ENCODE measurements at places on chromosomes 2 and 18. TPM values are rescaled to one million over a fixed set of nuclear protein-coding genes. Genes with fewer than 3 reads are reported as not detected.

- no peak for ATAC-seq
Observed at GRCh38 chr2:70668432-70668831, 99.6 kb downstream of the ADD2 start.

DNA sequence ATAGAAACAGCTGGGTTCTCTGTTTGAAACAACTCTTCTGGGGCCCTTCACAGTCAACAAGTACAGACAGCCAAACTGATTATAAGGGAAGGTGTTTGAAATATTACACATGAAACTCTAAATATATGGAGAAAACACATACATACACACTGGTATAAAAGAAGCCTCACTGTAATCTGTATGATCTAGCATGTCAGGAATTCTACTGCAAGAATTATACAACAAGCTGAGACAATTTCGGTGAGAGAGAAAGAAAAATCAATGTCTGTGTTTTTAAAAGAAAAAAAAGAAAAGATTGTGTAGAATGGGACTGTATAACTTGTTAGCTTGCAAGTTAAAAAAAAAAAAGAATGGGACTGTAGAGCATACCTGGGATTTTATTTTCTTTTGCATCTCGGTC is 26.3 kb downstream of the IRS1 start:
- ATAC-seq: no peak

DNA sequence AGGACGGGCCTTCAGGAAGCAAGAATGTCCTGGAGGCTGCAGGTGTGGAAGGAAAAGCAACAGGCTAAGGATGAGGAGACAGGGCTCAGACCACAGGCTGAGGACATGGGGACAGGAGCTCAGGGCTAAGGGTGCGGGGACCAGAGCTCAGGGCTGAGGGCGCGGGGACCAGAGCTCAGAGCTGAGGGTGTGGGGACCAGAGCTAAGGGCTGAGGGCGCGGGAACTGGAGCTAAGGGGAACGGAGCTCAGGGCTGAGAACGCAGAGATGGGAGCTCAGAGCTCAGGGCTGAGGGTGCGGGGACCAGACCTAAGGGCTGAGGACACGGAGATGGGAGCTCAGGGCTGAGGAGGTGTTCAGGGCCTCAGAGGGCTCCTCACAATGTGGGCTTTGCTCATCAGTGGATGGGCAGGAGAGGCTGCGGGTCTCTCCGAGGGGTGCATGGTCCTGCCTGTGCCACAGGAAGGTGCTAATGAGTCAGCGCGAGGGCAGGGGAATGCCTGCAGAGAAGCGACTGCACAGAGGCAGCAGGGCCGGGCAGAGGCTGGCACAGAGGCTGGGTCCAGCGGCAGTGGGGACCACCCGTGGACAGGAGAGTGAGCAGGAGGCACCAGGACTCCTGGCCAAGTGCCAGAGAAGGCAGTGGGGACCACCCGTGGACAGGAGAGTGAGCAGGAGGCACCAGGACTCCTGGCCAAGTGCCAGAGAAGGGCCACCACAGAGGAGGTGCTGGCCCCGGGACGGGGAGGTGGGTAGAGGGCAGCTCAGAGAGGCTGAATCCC is 271.7 kb downstream of the TWIST2 start:
- ATAC-seq: no peak

MOGAT1 gene
- not detected for total RNA-seq

DNA sequence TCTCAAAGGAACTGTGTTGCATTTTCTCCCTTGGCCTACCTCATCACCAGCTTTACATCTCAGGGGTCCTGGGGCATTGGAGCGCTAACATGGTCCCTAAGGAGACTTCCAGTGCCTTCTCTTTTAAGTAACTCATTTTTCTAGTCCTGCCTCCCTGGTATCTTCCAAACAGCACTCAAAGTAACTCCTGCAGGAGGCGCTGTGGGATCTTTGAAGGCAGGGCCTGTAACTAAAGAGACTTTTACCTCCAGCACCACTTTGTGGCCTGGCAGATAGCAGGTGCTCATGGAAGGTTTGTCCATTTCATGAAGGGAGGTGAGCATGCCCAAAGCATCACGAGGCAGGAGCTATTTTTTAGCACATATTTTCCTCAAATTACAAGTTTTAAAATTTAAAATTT is 411.0 kb upstream of the GYPC start:
- no peak for ATAC-seq

- no peak for ATAC-seq
Observed at GRCh38 chr18:52289392-52289791, 50.6 kb upstream of the DCC start.

GRCh38 chr2:71811157-71811556 is 336.5 kb downstream of the CYP26B1 start:
- no peak for ATAC-seq

DNA sequence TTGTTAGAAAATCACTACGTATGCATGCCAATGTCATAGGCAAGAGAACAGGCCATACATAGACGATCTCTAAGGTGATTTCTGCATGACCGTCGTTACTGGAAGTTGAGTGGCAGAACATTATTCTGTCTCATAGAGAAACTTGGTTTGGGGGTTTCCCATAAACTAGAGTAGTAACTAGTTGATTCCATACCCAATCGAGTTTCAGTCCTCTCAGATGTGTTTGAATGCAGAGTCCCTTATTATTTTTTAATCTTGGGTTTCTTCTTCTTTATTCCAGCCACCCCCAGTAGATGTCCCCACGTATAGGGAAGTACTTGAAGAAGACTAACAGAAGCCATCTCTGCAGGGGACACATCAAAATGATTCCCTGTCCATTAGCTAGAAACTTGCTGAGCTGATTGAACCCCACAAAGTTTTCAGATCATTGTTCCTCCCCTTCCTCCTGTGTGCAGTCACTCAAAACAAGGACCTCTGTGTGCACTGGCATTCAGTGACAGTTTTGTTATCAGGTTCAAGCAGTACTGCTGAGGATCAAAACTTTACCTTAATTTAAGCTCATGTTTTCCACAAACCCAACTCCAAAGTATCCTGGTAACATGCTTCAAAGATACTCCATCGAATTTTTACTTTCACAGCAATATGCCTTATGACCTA is 68.4 kb upstream of the CDCA7 start:
- ATAC-seq: no peak

FBXO48 gene
- 0.35 TPM for total RNA-seq

GRCh38 chr2:53505826-53506225 is 261.8 kb upstream of the CHAC2 start:
- no peak for ATAC-seq

GRCh38 chr2:72963423-72964145 is 46.3 kb downstream of the EMX1 start:
- ATAC-seq: no peak

GRCh38 chr2:176072951-176073904 is 10.5 kb downstream of the EVX2 start:
- no peak for ATAC-seq

SCTR gene
- not detected for total RNA-seq

DNA sequence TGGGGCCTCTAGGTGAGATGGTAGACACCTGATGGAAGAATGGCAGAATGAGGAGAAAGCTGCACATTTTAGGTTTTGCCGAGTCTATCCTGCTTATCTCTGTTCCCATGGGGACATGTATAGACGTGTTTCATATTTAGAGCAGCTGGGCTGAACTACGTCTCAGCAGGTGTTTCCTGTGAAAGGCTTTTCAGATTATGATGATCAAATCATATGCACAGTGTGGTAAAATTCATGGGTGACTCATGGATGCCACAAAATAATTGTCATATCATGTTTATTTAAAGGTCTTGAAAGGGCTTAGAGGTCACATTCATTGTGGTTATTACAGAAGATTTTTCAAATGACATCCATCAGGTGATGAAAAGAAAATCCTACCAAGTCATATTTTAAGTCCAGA is 90.5 kb downstream of the ICOS start:
- no peak for ATAC-seq

GRCh38 chr2:105447476-105447875 is 48.6 kb upstream of the FHL2 start:
- no peak for ATAC-seq

ANKRD12 gene
- total RNA-seq: 117 TPM

GRCh38 chr18:45221363-45221762 is 393.9 kb upstream of the SLC14A2 start:
- ATAC-seq: no peak

GRCh38 chr2:220228310-220229006 is 601.0 kb downstream of the SLC4A3 start:
- peak; percentile 16 for ATAC-seq

IL36A gene
- 1.2 TPM for total RNA-seq

GRCh38 chr2:11370377-11371091 is 26.1 kb upstream of the ROCK2 start:
- no peak for ATAC-seq

EN1 gene
- not detected for total RNA-seq

- ATAC-seq: no peak
Observed at GRCh38 chr2:37827911-37828511, 97.1 kb upstream of the RMDN2 start.

GRCh38 chr2:88739985-88740600 is 48.6 kb downstream of the RPIA start:
- ATAC-seq: peak; percentile 62

DNA sequence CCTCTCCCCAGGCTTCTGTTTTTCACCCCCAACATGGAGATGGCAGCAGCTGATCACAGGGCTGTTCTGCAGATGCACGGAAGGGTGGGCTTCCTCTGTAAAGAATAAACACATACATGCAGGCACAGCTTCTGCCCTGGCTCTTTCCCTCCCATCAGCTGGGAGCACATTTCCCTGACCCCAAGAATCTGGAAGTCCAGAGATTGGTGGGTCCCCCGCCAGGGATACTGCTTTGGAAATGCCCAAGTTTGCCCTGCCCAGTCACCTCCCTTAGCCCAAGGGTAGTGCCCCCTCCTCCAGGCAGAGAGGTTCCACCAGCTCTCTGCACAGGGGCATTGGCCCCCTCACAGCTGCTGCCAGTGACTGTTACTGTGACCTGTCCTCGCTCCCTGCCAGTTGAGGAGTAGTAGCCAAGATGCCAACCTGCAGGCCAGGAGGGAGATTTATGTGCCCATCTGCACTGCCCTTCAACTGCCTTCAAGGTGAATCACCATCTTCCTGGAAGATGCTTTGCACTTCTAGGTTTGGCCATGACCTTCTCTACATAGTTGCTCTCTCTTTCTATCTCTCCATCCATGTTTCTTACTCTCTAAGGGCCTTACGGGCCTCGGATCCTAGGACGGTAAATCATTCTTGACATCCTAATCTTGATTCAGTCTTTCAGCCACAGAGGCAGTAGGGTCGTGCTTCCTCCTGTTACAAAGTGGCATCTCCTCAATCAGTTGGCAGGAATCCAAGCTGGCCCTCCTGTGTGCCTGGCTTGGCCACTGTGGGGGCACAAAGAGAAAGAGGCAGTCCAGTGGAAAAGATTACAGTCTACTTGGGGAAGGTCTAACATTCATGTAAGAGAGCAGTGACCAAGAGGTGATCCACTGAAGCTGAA is 121.8 kb downstream of the CTIF start:
- ATAC-seq: no peak

GRCh38 chr2:66389651-66390131 is 45.2 kb upstream of the MEIS1 start:
- peak; percentile 61 for ATAC-seq

GRCh38 chr18:11467611-11468010 is 141.8 kb upstream of the SLC35G4 start:
- ATAC-seq: no peak

RND3 gene
- 154 TPM for total RNA-seq

- ATAC-seq: no peak
Observed at GRCh38 chr18:36582988-36583745, 245.6 kb downstream of the TPGS2 start.

TUBA4B gene
- not detected for total RNA-seq

- no peak for ATAC-seq
Observed at GRCh38 chr2:232951891-232952290, 61.2 kb downstream of the NGEF start.

TP53I3 gene
- total RNA-seq: 10.1 TPM

CYB5A gene
- total RNA-seq: 77.4 TPM

EFHD1 gene
- 23.3 TPM for total RNA-seq

DNA sequence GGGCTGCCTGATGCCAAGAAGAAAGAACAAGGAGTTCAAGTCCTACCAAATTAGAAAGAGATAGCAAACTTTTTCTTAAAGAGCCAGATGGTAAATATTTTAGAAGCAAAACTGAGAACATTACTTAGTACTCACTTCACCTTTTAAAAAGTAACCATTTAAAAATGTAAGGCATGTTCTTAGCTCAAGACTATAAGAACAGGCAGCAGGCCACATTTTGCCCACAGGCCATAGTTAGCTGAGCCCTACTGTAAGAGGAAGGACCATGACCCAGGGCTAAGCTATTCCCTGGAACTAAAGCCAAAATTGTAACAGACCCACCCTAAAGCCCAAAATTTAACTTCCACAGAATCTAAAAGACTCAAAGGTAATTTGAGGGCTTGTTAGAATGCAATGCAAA is 31.3 kb downstream of the USP40 start:
- no peak for ATAC-seq

DNA sequence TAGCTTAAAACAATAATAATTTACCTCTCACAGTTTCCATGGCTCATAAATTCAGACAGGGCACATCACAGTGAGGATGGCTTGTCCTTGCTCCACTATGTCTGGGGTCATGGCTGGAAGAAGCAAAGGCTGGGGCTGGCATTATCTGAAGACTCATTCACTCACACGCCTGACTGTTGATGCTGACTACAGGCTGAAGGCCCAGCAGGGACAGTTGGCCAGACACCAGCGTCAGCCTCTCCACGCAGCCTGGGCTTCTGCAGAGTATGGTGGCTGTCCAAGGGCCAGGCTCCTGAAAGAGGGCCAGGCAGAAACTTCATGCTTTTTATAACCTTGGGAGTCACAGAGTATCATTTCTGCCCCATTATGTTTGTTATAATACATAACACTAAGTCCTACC is 33.4 kb downstream of the YPEL5 start:
- ATAC-seq: no peak

- no peak for ATAC-seq
Observed at GRCh38 chr2:25441353-25441752, 99.6 kb upstream of the DNMT3A start.

- no peak for ATAC-seq
Observed at GRCh38 chr18:67475673-67476072, 40.8 kb downstream of the DSEL start.

DNA sequence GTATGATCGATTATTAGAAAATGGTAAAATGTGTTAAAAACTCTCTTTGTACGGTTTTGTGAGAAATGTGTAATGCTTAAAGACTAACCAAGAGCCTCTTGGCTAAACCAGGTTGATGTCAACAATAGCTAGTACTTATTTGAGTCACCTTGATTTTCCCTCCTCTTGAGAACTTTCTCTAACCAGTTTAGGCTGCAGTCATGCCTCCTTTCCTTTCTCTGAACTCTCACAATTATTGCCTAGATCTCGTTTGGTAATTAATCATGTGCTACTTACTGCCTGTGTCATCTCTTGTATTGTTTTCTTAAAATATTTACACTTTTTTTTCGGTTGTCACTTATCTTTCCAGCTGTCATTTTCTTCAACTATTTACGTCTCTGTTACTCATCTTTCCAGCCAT is 1.1 kb upstream of the EPC2 start:
- no peak for ATAC-seq

CERKL gene
- total RNA-seq: not detected

DNA sequence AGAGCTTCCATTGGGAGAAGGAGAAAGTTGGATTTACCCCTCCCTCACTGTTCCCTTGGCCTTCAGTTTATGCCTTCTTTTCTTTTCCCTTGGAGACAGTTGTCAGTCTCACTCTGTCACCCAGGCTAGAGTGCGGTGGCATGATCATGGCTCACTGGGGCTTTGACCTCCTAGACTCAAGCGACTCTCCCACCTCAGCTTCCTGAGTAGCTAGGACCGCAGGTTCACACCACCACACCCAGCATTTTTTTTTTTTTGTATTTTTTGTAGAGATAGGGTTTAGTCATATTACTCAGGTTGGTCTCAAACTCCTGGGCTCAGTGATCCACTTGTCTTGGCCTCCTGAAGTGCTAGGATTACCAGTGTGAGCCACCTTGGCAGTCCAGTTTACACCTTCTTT is 49.9 kb downstream of the SLC9A4 start:
- ATAC-seq: no peak
